Dorsolateral prefrontal cortex (tissue), 122 donors: ENCODE measurements at places on chromosomes 12 and 14.

DNA sequence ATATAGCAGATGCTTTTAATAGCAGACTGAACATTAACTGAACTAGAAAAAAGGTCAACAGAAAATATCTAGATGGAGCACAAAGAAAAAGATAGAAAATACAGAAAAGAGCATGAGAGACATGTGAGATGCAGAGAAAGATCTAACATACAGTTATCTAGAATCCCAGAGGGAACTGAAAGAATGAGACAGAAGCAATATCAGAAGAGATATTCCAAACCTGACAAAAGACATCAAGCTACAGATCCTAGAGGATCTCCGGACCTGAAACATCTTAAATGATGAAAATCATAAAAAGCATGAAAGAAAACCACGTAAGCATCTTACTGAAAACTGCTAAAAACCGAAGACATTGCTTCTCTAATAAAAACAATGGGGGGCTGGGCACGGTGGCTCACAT lies 75.0 kb downstream of the NUMB start:
- DNase-seq, result no peak

- no peak for DNase-seq
Measured at GRCh38 chr12:53267306-53267998, 647 bp upstream of the ESPL1 start.

DNA sequence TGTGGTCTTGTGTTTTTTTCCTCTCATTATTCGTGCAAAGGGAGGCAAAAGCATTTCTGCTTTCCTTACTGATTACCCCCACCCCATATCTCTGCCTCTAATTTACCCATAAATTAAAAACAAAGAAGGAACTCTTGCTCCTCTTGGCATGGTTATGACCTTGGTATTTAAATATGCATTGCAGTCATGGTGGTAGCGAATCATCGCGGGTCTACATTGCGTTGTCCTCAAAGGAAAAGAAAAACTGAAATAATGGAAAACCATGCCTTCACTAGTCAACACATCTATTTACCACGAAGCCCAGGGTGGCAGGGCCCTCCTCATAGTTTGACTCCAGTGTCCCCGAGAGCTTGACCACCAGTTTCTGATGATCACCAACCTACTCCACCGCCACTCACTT lies 126.7 kb upstream of the PARP11 start:
- no peak for DNase-seq

DNA sequence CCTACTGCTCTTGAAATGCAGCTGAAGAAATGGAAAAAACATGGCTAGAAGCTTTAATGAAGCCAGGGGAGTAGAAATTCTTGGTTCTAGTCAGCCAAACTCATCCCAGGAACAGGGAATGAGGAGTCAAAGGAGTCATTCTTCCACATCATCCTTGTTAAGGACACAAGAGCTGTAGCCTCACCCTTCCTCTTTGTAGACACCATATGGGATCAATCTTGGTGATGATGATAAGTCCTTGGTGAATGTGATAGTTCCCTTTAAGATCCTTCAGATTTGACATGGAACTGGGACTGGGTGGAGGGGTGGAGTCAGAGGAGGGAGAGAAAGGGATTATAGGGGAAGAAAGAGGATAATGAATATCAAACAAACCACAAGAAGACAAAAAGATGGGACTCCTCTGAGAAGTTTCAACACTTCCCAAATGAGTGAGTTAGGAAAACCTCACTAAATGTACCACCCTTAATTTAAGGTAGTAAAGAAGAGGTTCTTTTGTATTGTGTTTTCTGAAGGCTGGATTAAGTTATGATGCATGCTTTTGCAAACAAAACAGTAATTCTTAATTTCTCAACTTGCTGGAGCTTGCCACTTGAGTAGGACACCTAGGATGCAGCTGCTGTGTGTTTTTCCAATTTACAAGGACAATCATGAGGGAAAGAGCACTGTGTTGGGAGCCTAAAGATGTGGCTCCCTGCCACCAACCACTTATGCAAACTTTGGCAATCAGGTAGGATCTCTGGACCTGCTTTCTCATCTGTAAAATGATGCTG lies 104.0 kb downstream of the WIF1 start:
- DNase-seq, result no peak

GRCh38 chr12:55771736-55772135 lies 28.8 kb downstream of the GDF11 start:
- no peak for DNase-seq

- no peak for DNase-seq
Measured at GRCh38 chr12:113835896-113836295, 130.2 kb downstream of the RBM19 start.

- no peak for DNase-seq
Measured at GRCh38 chr14:35944847-35945246, 118.7 kb downstream of the BRMS1L start.

GRCh38 chr12:43362910-43363694 lies 188.9 kb downstream of the ADAMTS20 start:
- no peak for DNase-seq

DNA sequence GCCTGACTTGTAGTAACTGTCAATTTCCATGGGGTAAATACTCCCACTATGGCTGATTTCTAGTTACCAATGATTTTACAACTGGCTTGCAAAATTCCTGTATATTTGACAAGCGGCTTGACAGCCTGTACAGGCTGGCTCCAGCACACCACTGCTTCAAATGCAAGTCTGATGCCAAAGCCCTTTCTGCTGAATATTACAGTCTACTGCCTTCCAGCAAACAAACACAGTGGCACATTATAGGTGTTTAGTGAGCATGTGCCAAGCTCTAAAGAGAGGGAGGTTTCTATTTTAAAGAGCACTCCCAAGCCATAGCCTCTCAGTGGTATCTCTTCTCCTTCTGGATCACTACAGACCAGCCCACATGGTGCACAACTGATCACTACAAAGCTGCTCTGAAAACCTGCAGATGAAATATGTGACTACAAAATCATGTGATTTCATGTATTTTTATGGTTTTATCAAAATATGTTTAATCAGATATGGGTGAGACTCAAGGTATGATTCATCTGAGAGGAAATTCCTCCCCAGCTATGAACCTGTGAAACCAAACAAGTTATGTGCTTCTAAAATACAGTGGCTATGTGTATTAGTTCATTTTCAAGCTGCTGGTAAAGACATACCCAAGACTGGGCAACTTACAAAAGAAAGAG lies 101.5 kb downstream of the RPAP3 start:
- DNase-seq, result no peak

DNA sequence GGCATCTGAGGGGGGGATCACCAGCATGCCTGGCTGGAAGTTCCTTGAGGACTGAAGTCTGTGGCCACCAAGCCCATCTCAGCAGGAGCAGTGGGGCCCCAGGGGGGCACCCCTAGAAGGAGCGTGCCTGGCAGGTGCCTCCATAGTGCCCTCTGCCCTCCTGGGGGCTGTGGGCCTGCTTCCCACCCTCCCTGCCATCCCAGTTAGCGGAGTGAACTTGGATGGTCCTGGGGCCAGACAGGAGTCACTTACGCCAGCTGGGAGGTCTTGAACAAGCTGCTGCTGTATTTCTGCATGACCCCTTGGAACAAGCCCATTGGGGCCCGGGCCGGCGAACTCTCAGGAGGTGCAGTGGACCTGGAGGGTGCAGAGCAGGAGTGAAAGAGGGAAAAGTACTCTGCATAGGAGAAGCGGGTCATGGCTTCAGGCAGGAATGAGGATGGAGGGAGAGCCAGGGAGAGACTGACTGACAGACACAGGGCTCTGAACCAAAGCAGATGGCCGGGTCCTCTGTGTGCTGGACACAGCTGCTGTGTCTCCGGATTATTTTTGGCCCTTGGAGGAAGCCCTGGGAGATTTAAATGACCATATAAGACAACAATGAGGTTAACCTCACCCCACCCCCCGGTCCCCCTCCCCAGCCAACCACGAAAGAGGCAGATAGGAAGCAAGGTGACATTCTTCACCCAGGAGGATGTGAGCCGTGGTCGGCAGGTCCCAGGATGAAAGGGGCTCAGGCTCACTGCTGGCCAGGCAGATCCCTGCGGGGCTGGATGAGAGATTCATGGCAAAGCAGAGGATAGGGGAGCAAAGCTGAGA lies 19.6 kb downstream of the ASB2 start:
- no peak for DNase-seq

DNA sequence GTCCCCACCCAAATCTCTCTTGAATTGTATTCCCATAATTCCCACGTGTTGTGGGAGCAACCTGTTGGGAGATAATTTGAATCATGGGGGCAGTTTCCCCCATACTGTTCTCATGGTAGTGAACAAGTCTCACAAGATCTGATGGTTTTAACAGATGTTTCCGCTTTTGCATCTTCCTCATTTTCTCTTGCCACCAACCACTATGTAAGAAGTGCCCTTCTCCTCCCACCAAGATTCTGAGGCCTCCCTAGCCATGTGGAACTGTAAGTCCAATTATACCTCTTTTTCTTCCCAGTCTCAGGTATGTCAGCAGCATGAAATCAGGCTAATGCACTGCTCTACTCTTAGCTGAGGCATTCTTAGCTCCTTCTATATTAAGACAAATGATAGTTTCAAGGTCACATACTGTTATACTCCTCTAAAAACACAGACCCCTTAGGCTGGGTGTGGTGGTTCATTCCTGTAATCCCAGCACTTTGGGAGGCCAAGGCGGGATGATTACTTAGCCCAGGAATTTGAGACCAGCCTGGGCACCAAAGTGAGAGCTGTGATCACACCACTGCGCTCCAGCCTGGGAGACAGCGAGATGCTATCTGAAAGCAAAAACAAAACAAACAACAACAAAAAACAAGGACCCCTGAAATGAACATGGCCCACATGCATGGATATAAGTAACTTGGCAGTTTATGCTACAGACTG lies 3.6 kb downstream of the SCAF11 start:
- no peak for DNase-seq

GRCh38 chr12:97752129-97752528 lies 289.5 kb downstream of the RMST start:
- DNase-seq, result no peak

DNA sequence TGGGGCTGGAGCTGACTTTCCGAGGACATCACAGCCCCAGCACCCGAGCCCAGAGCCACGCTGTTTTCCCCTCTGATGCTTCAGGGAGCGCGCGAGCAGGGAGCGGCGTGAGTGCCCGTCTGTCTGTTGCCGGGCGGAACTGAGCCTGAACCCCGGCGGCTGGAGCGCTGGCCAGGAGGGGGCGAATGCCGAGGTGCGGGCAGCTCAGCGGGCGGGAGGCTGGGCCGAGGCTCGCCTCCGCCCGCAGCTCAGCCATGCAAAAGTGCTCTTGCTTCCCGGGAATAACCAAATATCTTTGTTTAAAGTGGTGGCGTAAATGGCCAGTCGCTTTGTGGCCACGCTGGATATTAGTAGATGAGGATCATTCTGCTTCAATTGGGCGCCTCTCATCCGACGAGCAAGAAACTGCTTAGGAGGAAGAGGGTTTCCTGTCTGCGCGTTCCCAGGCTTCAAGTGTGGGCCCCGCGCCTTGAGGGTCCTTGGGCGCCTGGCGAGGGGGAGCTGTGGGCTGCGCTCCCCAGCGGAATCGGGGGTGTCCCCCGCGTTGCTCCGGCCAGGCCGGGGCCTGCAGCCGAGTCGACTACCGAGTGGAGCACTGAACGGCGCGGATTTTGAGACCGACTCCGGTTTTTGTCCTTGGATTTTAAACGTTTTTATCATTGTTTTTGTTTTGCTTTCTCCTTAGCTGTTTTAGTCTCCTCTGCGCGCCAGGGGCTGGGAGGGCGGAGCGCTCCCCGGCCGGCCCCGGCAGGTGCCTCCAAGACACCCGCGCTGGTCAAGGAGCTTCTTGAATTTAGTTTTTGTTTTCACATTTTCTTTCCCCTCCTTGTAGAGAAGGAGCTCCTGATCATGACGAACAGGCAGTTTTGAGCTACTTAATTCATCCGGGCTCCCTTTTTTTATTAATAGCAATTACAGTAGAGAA lies 831 bp upstream of the NKX2-1 start:
- no peak for DNase-seq

GRCh38 chr12:15143467-15143866 lies 77.8 kb downstream of the RERG start:
- DNase-seq, result no peak

DNA sequence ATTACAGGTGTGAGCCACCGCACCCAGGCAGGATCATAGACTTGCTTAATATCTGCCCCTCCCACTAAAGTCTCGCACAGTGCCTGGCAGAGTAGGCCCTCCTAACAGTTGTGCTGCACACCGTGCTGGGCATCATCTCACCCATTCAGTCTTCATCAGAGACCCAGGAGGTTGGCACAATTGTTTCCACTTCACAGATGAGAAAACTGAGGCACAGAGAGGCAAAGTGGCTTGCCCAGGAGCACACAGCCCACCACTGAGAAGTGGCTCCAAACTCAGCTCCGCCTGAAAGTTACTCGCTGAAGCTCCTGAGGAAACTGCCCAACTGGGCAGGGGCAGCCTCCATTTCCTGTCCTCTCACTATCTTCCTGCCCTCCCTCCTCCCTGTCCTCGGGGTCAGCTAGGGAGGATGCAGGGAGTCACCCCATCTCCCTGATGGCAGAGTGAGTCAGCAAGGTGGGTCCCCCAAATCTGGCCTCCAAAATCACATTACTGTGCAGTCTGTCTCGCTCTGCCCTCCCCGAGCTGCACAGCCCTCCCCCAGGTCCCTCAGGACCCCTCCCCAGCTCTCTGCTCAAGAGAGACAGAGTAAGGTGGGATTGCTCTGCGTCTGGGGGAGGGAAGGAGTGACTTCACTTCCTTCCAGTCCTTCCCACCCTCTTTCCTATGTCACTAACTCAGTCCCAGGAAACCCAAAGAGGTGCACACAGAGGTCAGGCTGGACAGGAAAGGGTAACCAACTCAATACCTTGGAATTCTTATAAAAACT lies 5.7 kb downstream of the SLC8B1 start:
- no peak for DNase-seq

DNA sequence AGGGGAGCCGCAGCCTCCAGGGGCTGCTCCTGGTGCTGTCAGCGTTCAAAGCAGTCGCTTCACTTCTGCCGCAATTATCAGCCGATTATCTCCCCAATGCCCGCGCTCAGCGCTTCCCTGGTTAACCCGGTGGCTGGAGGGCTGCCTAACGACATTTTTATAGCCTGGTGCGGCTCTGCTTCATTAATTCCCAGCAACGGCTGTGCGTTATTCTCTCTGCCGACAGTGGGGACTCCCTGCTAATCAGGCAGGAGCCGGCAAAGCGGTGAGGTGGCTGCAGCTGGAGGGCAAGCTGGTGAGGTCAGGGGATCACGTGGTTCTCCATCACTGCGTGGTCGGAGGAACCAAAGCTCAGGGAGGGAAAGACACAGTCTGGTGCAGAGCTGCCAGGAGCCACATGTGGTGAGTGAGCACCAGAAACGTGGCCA lies 62.9 kb downstream of the GLRX5 start:
- no peak for DNase-seq

DNA sequence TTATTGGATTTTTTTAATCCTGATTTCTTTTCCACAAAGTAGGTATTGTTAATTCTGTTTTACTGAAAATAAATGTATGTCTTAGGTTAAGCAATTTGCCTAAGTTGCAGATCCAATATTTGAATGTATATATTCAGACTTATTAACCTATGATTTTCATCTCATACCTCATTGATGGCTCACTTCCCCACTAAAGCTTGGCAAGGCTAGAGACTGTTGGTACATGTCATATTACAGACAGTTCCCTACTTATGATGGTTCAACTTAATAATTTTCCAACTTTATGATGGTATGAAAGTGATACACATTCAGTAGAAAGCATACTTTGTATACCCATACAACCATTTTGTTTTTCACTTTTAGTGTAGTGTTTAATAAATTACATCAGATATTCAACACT lies 33.2 kb upstream of the KCNH3 start:
- DNase-seq, result no peak
